ENCODE measurements at places on chromosomes 2 and 18. TPM values are rescaled to one million over a fixed set of nuclear protein-coding genes. Genes with fewer than 3 reads are reported as not detected.

The FARP2 gene
- total RNA-seq: 18.4 TPM

The MORN2 gene
- total RNA-seq: 1.7 TPM

The CXCR2 gene
- total RNA-seq: 0.37 TPM

The TUBB8B gene
- total RNA-seq: not detected

The IGFBP2 gene
- 10.9 TPM for total RNA-seq

The CCDC74A gene
- 3.0 TPM for total RNA-seq

The ARHGEF4 gene
- 0.40 TPM for total RNA-seq

The MAL gene
- total RNA-seq: 237 TPM

The OR6B2 gene
- not detected for total RNA-seq

The CD8B gene
- 1.3 TPM for total RNA-seq

The ANKRD44 gene
- total RNA-seq: 223 TPM

The DLX1 gene
- total RNA-seq: not detected

The HOXD10 gene
- total RNA-seq: not detected

The CFAP53 gene
- total RNA-seq: 0.50 TPM

The STAM2 gene
- total RNA-seq: 16.5 TPM

The PAX3 gene
- not detected for total RNA-seq

The GDF7 gene
- total RNA-seq: not detected

The ERICH2 gene
- not detected for total RNA-seq

The FLACC1 gene
- 2.5 TPM for total RNA-seq

The INPP5D gene
- total RNA-seq: 138 TPM

The HOXD3 gene
- not detected for total RNA-seq

The ATG16L1 gene
- 55.4 TPM for total RNA-seq

The GALNT14 gene
- not detected for total RNA-seq
